GM23248 (cell line): ENCODE measurements at places on chromosomes 7 and 10. TPM values are rescaled to one million over a fixed set of nuclear protein-coding genes. Genes with fewer than 3 reads are reported as not detected.
A peak's percentile ranks its signal among the peaks of the same experiment; 100 is the strongest.

DNA sequence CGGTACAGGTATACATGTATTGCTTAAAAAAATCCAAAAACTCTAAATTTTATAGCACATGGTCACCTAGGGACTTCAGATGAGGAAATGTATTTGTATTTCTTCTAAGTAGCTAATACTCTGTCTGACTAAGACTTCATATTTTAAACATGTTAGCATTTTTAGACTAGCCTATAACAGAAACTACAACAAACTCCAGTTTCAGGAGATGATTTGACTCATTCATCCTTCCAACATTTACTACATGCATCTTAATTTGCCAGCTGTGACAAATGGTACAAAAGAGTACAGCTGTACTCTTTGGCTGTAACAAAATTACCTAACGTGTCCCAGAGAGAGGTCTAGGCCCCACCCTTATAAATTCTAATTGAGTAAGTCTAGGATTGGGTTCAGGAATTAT, 22.2 kb downstream of the TMEM209 start:
- DNase-seq: no peak

- DNase-seq: no peak
Observed at GRCh38 chr10:839550-840205, 91.8 kb downstream of the LARP4B start.

- DNase-seq: no peak
Observed at GRCh38 chr7:17118412-17118811, 180.0 kb upstream of the AHR start.

DNA sequence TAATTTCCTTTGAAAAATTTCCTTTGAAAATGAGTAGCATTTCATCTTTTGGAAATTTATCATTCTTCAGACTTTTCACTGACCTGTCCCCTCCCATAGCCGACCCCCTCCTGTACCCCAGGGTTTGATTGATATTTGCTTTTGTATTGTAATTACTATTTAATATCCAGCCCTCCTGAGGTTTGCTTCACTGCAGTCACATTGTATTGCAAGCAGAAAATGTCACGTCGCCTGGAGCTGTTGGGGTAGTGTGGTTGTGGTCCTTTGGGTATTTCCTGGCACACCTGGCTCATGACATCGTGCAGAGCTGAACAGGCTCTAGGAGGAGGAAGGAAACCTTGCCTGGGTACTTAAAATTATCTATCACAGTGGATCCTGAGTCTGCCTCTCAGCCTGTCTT, 116.1 kb downstream of the INSYN2A start:
- DNase-seq: no peak

DNA sequence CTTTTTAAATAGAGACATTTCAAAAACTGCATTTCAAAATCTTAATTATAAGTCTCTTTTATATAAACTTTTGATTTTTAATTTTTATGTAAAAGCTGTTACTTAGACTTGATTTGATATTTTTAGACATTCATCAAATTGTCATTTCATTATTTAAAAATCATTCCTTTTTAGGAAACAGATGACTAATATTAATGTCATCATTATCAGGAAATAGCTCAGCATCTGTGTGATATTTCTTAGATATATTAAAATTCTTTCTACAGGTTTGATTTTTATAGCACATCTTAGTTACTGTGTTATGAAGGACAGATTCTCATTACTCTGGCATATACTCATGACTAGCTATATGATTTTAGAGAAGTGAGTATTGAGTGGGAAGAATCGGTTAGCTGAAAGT, 17.2 kb downstream of the RUNDC3B start:
- no peak for DNase-seq

DNA sequence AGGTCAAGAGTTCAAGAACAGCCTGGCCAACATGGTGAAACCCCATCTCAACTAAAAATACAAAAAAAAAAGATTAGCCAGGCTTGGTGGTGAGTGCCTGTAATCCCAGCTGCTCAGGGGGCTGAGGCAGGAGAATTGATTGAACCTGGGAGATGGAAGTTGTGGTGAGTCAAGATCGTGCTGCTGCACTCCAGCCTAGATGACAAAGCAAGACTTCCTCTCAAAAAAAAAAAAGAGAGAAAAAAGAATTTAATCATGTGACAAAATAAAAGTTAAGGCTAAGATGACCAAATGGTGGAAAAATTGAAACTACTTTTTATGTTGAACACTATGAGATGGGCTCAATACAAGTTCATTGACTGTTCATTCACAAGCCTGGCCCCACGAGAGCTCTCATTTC, 141.1 kb upstream of the WDR11 start:
- no peak for DNase-seq

SORCS3 gene
- polyA plus RNA-seq: not detected in 2 replicates

GIMAP4 gene
- not detected in 2 replicates for polyA plus RNA-seq

DNA sequence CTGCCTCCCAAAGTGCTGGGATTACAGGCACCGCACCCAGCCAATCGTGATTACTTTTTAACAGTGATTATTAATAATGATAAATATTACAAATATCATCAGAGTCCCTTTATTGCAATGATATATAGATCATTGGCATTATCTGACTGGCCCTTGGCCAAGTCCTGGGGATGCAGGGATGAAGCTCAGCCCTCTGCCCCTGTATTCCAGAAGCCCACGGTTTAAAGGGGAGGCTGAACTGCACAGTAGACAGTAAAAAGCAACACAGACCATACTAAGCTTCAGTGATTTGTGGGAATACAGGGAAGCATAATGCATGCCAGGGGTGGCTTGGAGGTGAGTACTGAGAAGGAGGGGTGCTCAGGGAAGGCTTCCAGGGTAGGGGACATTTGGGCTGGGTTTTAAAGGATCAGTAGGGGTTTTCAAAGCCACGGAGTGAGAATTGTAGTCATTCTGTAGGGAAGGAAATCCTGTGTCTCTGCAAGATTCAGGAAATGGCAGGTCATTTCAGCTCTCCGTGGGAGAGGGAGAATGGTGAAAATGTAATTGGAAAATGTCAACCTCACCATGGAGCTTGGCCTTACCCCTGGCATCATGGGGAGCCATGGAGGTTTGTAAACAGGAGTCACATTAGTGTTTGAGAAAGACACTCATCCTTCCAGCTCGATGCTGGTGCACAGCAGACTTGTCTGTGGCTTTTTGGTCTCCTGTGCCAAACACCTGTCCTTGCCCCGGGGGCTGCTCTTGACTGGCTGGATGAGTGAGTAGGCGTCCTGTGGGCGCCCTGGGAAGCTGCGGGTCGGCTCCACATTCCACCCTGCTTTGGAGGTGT, 8.8 kb downstream of the ADAMTS14 start:
- no peak for DNase-seq

DNA sequence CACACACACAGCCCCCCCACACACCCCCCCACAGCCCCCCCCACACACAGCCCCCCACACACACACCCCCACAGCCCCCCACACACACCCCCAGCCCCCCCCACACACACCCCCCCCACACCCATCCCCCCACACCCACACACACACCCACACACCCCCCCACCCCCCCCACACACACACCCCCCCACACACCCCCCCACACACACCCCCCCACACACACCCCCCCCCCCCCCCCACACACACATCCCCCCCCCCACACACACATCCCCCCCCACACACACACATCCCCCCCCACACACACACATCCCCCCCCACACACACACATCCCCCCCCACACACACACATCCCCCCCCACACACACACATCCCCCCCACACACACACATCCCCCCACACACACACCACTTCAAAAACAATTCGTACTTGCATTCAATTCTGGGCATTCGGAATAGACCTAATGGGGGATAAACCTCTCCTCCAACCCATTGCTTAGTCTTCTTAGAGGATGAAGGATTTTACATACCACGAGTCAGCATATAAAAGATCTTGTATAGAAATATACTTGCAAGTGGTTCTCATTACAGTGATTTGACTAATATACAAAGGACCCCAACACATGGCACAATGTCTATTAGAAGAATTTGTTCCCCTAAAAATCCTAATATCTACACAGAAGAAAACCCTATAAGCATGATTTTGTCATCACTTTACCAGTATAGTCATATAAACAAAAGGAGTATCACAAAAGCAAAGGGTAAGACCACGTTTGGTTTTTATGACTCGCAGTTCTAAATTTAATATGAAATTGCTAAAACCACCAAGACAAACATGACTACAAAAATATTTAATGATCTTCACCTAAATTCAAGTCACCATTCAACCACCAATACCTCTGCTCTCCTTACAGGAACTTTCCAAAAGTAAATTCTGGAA, 80.9 kb downstream of the DIP2C start:
- peak; percentile 58 for DNase-seq

DNA sequence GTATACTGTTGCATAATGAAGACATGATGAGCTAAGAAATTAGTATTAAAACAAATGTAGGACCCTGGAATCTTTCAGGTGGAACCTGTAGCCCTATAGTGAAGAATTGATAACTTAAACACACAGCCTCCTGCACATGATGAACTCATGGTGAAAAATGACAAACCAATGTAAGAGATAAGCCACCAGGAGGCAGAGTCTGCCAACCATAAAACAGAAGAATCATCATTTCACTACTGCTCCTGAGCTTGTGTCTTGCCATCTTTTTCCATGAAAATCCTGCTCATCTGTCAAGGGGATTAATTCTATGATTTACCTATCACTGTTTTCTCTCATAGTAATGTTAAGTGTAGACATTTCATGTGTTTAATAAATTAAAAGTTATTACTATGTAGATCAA, 363.9 kb downstream of the MALRD1 start:
- peak; percentile 51 for DNase-seq

GRCh38 chr10:120586471-120586872, 129.4 kb downstream of the PLPP4 start:
- peak; percentile 72 for DNase-seq

- peak; percentile 66 for DNase-seq
Observed at GRCh38 chr7:137443616-137444015, 100.1 kb upstream of the PTN start.

DNA sequence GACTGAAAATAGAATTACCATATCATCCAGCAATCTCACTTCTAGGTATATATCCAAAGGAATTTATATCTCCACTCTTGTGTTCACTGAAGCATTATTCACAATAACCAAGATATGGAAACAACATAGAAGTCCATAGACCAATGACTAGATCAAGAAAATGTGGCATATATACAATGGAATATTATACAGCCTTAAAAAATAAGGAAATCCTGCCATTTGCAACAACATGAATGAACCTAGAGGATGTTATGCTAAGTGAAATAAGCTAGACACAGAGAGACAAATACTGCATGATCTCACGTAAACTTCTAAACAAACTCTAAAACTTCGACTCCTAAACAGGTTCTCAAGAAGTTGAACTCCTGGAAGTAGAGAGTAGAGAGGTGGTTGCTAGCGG, 254.5 kb downstream of the SKIDA1 start:
- no peak for DNase-seq

GRCh38 chr7:7103343-7104313, 78.7 kb upstream of the C1GALT1 start:
- peak; percentile 78 for DNase-seq

CPA2 gene
- polyA plus RNA-seq: not detected in 2 replicates

SVOPL gene
- not detected in 2 replicates for polyA plus RNA-seq
